ENCODE measurements at places on chromosomes 4 and X.

DNA sequence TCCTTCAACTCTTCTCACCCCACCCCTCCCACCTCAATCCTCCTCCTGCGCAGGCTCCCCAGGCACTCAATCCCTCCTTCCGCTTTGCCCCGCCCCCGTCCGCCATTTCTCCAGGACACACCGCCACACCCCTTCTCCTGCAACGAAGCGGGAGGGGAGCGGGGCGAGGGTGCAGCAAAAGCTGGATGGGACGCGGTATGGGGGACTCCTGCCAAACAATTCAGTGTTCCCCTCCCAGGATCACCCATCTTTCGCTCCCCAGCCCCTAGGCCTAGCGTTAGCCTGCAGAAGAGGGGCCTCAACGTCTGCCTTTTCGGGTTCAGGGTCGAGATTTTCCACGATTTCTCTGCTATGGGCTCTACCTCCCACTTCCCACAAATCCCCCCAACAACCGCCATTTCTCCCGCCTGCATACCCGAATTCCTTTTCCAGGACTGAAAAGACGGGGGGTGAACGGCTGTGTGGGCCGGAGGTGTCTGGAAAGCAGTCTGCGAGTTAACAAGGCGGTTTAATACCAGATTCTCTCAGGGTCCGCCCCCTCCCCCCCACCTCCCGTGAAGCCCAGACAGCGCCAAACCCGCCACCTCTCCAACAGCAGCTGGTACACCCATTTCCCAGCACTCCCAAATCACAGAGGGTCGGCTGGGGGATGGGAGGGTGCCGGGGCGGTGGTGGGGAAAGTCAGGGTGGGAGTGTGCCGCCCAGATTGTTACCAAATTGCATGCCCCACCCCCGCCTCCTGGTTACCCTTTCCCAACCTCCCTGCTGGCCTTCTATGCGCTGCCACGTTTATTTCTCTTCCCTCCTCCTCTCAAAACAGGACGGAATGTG lies 774 bp downstream of the ARMCX2 start:
- DNase-seq: peak; percentile 68

- no peak for DNase-seq
Observed at GRCh38 chr4:73508651-73509050, 27.1 kb downstream of the AFM start.

GRCh38 chr4:120316416-120316815 lies 249.8 kb upstream of the MAD2L1 start:
- DNase-seq: no peak

DNA sequence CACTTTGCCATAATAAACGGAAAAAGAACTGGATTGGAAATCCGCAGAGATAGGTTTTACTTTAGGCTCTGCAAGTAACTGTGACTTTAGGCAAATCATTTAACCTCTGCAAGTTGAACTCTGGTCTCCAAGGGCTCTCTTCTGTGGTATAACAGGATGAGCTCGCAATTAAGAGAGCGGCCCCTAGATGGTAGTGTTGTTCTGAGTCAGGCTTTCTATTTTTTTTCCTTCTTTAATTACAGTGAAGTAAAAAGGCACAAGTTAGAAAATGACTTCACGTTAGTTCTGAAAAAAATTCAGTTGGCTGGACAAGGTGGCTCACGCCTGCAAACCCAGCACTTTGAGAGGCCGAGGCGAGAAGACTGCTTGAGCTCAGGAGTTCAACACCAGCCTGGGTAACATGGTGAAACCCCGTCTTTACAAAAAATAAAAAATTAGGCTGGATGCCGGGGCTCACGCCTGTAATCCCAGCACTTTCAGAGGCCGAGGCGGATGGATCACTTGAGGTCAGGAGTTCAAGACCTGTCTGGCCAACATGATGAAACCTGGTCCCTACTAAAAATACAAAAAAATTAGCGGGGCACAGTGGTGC lies 18.0 kb downstream of the RPS3A start:
- peak; percentile 71 for DNase-seq

DNA sequence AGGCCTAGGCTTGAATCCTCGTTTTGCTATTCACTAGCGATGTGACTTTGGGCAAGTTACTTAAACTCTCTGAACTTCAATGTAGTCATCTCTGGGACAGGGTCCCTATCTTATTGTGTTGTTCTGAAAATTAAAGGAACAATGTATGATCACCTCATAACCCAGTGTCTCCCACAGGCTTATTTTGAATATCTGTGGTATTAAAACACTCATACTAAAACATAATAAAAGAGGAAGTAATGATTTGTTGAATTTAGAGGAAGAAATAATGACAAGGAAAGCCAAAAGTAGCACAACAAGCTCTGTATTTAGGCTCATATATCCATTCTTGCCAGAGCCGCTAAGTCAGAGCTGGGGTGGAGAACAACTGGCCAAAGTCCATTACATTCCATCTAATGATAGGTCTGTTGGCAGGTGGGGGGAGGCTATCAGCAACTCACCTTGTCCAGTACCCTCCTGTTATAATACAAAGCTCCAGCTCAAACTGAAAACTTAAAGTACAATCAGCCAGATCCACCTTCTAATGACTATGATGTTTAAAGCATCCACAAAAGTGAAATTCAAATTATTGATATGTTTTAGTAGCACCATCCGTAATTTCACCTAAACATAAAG lies 64.5 kb upstream of the LSM6 start:
- no peak for DNase-seq

GRCh38 chr4:150681063-150681462 lies 99.1 kb downstream of the MAB21L2 start:
- DNase-seq: no peak

Data from mesothelial cell of epicardium (in vitro differentiated cells).